Stimulated activated CD8-positive, alpha-beta memory T cell treated with anti-CD3 and anti-CD28 coated beads, Interleukin-7, amount 100 ng/mL, for 1 hour (primary cell): ENCODE measurements at places on chromosomes 4 and X.

DNA sequence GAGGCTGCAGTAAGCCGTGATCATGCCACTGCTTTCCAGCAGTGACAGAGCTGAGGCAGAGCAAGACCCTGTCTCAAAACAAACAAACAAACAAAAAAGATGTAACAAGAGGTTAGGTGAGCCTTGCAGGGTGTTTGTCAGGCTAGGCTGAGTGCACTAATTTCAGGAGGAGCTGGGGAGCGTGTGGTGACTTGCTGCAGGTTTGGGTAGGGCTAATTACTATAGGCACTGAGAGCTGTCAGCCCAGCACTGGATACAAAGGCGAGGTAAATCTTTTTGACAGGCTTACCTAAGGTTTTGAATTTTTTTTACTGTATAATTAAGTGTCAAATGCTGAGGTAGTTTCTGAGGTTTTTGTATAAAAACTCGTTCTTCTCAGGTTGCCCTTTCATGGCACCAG, 29.8 kb upstream of the SH3D19 start:
- DNase-seq = no peak

DNA sequence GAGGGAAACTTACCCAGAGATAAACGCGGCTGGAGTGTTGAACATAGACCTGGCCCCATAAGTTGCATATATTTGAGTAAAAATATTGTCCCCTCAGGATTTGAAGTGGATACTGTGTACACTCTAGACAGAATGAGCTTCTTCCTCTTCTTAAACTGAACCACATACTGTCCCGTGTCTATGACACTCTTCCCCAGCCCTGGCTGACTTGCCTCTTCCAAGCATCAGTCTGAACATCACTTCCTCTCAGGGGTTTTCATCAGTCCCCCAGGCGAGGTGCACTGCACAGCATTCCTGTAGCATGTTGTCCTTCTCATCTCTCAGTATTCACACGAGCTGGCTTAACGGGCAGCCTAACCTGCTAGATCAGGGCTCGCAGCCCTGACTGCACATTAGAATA, 80.5 kb upstream of the TMEM150C start:
- no peak for DNase-seq

DNA sequence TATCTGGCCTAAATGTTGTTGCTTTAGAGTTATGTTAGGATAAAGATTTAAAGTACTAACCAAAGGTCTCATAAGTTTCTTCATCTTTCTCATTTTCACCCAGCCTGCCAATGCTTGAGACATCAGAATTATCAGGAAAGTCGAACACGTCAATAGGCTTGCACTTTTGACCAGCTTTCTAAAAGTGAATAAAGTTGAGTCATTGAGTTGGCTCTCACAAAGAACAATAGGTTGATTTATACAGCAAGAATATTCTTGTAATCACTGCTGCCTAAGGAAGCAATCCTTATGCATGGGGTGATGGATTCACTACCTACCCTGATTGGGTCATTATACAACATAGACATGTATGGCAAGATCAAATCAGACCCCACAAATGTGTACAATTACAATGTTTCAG, 5.0 kb downstream of the CENPU start:
- DNase-seq = no peak

- no peak for DNase-seq
Measured at GRCh38 chr4:121156822-121157769, 7.0 kb downstream of the TNIP3 start.

DNA sequence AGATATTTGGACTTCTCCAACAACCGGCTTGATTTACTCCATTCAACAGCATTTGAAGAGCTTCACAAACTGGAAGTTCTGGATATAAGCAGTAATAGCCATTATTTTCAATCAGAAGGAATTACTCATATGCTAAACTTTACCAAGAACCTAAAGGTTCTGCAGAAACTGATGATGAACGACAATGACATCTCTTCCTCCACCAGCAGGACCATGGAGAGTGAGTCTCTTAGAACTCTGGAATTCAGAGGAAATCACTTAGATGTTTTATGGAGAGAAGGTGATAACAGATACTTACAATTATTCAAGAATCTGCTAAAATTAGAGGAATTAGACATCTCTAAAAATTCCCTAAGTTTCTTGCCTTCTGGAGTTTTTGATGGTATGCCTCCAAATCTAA, 19.3 kb upstream of the TLR8 start:
- DNase-seq = no peak

DNA sequence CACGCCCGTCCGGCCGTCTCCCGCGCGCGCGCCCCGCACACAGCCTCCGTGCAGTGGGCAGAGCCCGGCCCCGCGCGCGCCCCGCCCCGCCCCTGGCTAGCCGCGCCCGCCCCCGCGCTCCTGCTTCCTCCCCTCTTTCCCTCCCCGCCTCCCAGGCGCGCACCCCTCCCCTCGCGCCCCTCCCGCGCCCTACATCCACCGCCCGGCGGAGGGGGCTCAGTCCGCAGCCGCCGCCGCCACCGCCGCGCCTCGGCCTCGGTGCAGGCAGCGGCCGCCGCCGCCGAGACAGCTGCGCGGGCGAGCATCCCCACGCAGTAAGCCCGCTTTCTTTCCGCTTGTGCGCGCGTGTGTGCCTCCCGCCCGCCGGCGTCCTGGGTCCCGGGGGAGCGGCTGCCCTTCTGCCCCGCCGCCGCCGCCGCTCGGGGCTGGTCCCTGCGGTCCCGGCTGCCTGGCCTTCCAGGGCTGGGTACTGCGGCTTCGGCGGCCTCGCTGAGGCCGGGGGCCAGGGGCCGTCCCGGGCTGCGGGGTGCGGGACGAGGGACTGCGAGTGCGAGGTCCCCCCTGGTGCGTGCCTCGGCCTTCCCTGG, at the start of gene FHL1:
Gene FHL1 (plus strand): TSS at position 219 of the 587 bp plus-strand sequence.
- DNase-seq = no peak

DNA sequence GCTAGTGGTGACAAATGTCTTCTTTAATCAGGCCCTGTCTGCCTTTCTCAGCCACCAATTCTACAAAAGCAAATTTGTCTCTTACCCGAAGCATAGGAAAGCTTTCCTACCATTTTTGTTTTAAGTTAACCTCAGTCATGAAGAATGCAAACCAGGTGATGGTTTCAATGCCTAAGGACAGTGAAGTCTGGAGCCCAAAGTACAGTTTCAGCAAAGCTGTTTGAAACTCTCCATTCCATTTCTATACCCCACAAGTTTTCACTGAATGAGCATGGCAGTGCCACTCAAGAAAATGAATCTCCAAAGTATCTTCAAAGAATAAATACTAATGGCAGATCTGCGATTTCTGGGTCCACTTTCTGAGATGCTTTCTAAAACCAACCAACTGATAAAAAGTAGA, 23.9 kb downstream of the SRD5A3 start:
- no peak for DNase-seq

GRCh38 chrX:50099331-50099730, 101.5 kb downstream of the AKAP4 start:
- DNase-seq = no peak

- DNase-seq = no peak
Measured at GRCh38 chr4:1318488-1319213, 28.4 kb upstream of the UVSSA start.

- DNase-seq = no peak
Measured at GRCh38 chr4:42579903-42580302, 77.0 kb downstream of the ATP8A1 start.

DNA sequence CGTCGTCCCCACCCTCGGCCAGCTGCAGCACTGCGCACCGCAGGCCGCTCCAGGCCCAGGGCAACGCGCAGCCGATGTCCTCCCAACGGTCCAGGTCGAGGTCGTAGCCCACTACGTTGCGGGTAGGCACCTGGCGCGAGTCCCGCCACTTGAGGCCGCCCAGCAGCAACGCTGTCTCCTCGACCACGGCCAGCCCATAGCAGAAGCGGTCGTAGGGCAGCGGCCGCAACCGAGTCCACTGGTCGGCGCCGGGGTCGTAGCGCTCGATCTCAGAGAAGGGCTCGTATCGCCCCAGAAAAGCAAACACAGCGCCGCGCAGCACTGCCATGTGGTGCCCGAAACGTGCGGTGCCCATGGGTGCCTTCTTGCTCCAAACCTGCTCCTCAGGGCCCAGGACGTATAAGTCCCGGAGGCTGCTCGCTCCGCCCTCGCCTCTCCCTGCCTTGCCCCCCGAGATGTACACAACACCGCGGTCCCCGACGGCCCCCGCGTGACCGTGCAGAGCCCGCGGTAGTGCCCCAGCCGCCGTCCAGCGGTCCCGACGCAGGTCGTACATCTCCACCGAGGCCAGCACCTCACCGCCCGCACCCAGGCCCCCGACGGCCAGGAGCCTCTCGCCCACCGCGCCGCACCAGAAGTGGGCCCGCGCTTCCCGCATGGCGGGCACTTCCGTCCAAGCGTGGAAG, 2.1 kb downstream of the KLHL34 start:
- DNase-seq = no peak

DNA sequence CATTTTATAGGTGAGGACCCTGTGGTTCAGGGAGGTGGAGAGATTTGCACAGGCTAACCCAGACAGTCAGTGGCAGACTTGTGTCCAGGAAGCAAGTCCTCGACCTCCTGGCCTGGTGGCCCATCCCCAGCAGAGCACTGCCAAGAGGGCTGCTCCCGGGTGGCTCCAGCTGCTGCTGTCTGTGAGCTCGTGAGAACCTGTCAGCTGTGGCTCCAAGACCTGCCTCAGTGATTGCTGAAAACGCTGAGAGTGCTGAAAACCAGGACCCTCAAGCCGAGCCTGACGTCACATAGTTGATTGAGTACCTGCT, 74.2 kb downstream of the RTL9 start:
- DNase-seq = no peak

DNA sequence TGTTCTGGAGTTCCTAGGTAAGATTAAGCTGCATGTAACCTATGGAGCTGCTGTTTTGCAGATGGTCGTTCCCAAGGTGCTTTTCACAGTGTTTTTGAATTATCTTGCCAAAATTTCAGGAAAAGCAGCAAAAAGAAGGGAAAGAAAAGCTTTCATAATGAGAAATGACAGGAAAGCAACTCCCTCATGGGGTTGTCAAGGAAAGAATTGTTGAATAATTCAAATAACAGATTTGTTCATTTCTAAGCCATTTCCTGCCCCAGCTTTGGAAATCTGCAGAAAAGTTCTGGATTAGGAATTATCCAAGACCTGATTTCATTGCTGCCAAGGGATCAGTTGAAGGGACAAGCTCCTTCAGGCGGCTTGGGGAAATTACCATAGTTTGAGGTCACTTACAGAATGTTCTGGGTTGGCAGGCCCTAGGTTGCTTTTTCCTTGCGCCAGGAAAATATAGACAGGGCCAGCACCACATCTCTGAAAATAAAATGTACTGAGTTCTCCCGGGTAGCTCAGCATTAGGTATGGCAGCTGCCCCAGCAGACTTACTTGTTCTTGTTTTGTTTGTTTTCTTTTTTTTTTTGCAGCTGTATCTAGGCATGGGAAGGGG, 354.7 kb downstream of the STIM2 start:
- DNase-seq = no peak

GRCh38 chr4:186624951-186625350, 69.6 kb upstream of the MTNR1A start:
- no peak for DNase-seq

DNA sequence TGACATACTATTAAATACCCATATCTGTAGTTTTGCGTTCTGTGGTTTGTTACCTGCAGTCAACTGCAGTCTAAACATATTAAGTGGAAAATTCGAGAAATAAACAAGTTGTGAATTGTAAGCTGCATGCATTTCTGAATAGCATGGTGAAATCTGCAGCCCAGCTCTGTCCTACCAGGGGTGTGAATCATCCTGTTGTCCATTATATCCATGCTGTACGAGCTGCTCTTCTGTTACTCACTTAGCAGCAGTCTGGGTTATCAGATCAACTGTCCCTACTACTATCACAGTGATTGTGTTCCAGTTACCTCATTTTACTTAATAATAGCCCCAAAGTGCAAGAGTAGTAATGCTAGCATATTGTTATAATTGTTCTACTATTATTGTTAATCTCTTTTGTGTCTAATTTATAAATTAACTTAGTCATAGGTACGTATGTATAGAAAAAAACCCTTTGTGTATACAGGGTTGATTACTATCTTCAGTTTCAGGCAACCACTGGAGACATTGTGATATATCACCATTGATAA, 173.7 kb upstream of the FAT4 start:
- DNase-seq = no peak

DNA sequence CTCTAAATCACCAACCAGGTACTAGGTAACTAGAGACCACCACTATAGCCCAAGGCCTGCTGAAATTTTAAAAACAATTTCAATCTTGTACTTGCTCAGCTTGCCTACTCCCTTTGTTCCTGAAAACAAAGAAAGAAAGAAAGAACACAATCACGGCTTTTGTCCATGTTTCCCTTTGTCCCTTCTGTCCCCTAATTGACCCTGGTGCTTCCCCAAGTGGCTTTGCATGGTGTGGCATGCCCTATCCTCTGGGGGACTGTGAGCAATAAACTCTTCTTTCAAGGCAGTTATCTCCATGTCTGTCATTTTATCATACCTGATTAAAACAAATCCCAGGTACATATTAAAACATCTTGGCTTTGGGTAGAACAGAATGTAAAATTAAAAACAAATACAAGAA, 94.8 kb downstream of the ARSJ start:
- no peak for DNase-seq

GRCh38 chr4:144302704-144303536, 162.4 kb upstream of the GYPA start:
- no peak for DNase-seq

DNA sequence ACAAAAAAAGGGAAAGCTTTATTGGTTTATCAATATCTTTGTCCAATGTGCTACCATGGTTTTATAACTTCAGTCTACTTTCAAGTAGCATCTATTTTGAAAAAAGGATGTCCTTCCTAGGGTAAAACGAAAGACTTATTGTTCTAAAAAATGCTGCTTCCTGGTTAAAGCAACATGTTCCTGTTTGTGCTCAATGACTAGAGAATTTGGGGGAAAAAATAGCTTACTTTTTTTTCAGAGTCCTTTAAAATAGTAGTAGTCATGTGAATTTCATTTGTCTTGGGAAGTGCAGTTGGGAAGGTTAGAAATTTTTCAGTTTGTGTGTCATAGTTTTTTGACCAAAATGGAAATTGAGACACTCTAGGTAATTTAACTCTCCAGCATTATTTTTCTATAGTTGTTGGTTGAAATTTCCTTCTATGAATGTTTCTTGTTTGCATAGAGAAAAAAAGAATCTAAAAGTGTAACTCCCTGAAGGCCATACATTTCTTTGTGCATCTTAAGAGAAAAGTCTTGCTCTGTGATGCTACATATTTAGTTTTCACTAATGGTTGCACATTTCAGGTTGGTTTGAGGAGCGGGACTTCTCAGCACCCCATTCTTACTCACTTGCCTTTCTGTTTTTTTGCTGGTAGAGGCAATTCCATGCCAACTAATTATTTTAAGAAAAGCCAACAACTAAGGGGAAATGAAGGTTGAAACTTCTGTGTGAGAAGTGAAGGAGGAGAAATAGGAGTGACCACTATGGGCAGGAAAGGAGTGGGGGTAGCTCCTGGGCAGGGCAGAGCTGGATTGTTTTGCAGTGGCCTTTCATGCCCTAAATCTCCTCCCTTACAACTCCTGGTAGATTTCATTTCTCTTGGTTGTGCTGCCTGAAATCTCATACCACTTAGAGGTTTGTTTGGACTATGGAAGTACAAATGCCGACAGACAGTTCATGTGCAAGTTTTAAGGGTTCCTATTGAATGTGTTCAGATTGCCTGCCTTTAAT, 76.4 kb downstream of the RAPGEF2 start:
- DNase-seq = no peak
